ENCODE measurements at places on chromosomes 12 and 14. TPM values are rescaled to one million over a fixed set of nuclear protein-coding genes. Genes with fewer than 3 reads are reported as not detected.

Gene ASB2
- 15.1 TPM for total RNA-seq

Gene MUCL1
- total RNA-seq = not detected

Gene COX6A1
- total RNA-seq = 692 TPM

Gene CDKN3
- 6.1 TPM for total RNA-seq

Gene GARIN6
- total RNA-seq = not detected

Gene RD3L
- not detected for total RNA-seq

Gene SLC2A3
- total RNA-seq = 119 TPM

Gene KLRD1
- 0.91 TPM for total RNA-seq

Gene NUAK1
- 122 TPM for total RNA-seq

Gene GSC
- not detected for total RNA-seq

Gene HOTAIR
- not detected for total RNA-seq

Gene KRT7
- total RNA-seq = not detected

Gene PTHLH
- total RNA-seq = 4.3 TPM

Gene PPM1H
- 60.8 TPM for total RNA-seq

Gene GPR162
- 167 TPM for total RNA-seq

Gene DLK1
- total RNA-seq = not detected

Gene BEST3
- total RNA-seq = 12.6 TPM

Gene PTPRO
- 54.0 TPM for total RNA-seq

Gene RERGL
- total RNA-seq = 3.5 TPM

Gene GDF3
- not detected for total RNA-seq

Gene NUDT4
- 133 TPM for total RNA-seq

Gene LGMN
- total RNA-seq = 67.2 TPM

Gene PUS1
- 21.6 TPM for total RNA-seq

Gene NFYB
- 24.0 TPM for total RNA-seq

Gene PTCSC3
- total RNA-seq = not detected

Gene TECPR2
- 74.9 TPM for total RNA-seq

Gene LRR1
- total RNA-seq = 2.6 TPM

Gene C12orf60
- total RNA-seq = 2.5 TPM

Gene TAS2R7
- 1.0 TPM for total RNA-seq

Gene CLEC9A
- total RNA-seq = 1.5 TPM

Gene PITPNM2
- 89.8 TPM for total RNA-seq

Gene POTEG
- total RNA-seq = not detected

Gene CNIH1
- 56.5 TPM for total RNA-seq

Gene OTX2
- not detected for total RNA-seq
